Suppressor macrophage treated with lipopolysaccharide for 4 hours (primary cell): ENCODE measurements at places on chromosomes 1 and 21.
A peak's percentile ranks its signal among the peaks of the same experiment; 100 is the strongest.

DNA sequence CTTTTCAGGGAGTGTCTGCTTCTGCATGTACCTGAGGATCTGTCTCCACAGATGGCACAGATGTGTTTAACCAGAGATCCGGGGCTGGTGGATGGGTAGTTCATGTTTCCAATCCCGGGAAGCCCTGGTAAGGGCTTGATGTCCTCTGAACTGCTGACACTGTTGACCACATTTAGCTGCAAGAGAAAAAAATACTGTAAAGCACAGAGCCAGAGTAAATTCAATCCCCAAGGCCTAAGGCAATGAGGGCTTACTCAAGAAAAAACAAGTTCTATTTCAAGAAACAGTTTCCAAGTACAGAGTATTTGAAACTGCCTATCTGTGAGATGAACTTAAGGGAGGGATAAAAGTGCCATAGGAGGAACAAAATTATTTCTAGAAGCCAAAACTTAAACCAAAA lies 25.1 kb downstream of the RXRG start:
- DNase-seq: no peak

DNA sequence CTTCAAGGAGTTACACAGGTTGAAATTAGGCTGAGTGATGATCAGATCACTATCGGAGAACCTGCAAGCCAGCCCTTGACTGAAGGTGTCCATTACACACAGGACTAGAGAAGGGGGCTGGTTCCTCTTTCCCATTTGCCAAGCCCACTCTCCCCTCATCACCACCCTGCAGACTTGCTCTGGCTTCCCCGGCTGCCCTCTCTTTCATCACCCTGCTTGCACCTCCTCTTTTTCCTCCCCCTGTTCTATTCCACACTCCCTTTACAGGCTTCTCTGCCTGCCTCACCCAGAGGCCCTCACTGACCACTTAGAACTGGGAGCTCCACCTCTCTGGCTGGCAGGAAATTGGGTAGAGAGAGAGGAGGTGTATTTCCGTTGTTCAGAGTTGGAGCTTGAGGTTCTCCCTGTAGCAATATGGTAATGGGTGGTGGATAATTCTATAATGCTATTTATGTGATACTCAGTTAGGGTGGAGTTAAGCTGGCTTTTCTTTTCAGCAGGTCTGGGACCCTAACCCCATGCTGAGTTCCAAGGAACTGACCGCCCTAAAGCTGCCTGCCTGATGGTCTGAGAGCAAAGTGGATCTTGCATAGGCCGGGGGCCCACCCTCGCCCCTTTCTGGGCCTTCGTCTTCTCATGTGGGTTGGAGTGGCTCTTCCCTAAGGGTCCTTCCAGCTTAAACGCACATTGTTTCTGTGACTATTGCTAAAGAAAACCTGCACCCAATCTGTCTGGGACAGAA lies 111.8 kb upstream of the ADAR start:
- DNase-seq: no peak

DNA sequence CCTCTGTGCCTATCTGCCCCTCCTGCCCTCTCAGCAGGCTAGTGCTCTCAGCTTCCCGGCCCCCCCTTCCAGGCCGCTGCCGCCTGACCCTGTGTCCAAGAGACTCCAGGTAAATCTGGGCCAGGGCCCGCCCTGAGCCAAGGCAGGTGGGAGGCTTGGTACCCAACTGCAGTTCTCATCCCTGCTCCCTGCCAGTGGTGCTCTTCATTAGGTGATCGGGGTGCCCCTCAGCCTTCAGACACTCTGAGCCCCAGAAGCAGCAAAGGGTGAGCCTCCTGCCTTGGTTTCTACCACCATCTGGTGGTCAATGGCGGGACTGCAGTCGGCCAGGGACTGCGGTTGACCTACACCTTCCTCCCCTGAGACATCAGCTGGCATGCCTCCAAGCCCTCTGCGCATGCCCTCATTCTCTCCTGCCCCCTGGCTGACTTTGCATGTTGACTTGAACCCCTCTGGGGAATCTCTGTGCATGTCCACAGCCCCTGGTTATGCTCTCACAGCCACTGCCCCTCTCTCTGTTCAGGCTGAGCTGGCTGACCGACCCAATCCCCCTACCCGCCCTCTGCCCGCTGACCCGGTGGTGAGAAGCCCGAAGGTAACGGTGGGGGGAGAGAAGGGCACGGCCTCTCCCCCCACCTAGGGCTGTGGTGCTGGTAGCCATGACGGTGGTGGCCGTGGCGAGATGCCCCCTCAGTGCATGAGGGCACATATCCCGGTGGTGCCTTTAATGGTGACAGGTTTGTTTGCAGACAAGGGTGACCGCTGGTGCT lies 2.0 kb upstream of the EFNA4 start:
- DNase-seq: peak; percentile 85

- no peak for DNase-seq
Observed at GRCh38 chr1:53411541-53412152, 47.6 kb upstream of the DMRTB1 start.

GRCh38 chr21:26900980-26901379 lies 55.8 kb upstream of the ADAMTS1 start:
- DNase-seq: no peak

GRCh38 chr1:150622303-150622975 lies 7.0 kb downstream of the ENSA start:
- no peak for DNase-seq

DNA sequence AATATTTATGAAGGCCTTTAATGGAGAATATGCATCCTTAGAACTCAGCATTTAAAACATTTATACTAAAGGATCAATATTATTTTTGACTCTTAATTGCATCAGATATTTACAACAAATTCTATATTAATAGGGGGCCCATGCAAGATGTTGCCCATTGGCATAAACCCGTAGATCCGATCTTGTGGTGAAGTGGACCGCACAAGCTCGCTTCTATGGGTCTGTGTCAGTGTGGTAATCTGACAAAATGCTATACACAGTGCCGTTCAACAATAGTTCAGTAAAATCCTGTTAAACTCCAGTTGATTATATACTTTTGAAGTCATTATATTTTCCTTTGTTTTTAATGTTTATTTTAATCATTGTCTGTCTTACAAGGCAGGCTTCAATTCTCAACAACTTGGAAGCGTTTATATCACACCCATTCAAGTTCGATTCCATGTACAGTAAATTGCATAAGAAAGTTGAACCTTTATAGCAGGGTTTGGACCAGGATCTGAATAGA lies 809.2 kb downstream of the USP25 start:
- no peak for DNase-seq

DNA sequence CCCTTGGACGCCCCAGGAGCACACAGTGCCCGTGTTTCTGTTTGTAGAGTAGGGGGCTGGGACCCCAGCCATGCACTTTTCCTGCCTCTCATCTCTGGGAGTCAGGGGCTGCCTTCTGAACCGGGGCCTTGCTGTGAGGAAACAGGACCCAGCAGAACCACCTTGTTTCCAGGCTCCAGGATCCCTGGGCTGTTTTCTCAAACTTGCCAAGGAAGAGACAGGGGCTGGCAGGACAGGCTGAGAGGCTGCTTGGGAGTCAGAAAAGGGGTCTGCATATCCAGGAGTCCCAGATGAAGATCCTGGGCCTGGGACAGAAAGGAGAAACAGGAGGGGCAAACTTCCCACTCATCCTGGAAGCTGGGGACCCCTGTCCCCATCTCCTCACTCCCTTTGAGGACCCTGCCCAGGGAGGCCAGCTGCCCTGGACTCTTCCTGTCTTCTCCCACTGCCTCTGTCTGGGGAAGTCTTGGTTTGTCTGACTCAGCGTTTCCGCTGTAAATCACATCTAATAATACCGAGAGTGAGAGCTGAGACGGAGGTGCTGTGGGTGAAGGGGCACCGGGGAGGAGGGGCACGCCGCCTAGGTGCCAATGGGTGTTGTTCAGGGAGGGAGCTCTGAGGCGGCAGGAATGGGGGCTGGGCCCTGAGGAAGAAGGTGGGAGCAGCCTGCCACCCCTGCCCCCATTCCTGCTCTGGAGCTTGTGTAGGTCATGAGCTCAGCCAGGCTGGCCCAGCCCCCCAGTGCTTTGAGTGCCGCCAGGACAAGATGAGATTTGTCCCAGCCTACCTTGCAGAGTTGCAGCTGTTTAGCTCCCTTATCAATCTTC lies 16.7 kb downstream of the POU3F1 start:
- DNase-seq: peak; percentile 54

DNA sequence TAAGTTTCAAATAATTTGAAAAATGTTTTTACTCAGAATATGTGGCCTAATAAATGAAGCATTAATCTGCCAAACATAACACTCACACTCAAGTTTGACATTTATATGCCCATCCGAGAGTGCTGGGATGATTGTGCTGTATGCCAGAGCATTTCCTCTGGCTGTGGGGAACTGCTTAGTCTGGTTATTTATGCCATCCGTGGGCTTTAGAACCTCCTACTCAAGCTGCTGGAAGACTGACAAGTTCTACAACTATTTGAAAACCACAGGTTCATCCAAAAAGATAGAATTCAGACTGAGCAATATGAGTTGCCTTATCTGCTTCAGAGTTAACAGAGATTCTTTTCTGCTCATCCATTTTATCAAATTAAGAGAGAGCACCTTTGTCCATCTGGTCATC lies 25.9 kb downstream of the PCNX2 start:
- no peak for DNase-seq

DNA sequence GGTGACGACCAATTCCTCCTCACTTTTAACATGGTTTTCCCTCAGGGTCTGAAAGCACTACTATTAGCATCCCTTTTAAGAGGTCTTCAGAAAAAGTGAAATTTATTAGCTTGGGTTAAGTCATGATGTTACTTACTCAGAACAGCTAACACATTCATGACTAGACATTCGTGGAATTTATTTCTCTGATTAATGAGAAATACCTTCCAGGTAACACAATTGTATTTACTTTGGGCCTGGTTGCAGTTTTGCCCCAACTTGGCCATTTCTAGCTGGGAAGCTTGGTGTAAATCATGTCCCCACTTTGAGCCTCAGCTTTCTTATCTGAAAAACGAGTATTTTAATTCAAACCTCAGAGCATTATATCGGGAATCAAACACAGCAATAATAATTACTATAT lies 119.2 kb upstream of the SPATA6 start:
- no peak for DNase-seq

DNA sequence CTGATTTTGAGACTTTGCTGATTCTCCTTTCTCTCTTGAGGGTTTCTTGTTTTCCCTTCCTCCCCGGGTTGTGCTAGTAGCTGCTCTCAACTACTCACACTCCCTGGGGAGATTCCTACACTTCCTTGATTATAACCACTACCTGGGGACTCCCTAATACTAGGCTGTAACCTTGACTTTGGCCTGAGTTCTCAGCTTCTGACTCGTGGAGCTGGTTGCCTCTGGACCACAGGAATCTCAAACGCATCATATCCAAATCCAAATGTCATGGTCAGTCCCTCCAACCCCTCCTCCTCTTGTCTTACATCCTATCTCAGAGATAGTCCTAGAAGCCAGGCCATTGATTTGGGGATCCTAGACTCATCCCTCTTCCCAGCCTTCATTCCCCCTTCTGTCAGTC lies 12.0 kb downstream of the MOV10 start:
- no peak for DNase-seq

GRCh38 chr1:34973326-34973725 lies 11.8 kb downstream of the TMEM35B start:
- DNase-seq: no peak

- peak; percentile 79 for DNase-seq
Observed at GRCh38 chr1:87224201-87224600, 104.5 kb upstream of the LMO4 start.

GRCh38 chr1:171788696-171789095 lies 7.2 kb downstream of the METTL13 start:
- DNase-seq: no peak

- no peak for DNase-seq
Observed at GRCh38 chr21:21148009-21148408, 149.8 kb downstream of the NCAM2 start.
